ENCODE measurements at places on chromosomes 7 and 10.

DNA sequence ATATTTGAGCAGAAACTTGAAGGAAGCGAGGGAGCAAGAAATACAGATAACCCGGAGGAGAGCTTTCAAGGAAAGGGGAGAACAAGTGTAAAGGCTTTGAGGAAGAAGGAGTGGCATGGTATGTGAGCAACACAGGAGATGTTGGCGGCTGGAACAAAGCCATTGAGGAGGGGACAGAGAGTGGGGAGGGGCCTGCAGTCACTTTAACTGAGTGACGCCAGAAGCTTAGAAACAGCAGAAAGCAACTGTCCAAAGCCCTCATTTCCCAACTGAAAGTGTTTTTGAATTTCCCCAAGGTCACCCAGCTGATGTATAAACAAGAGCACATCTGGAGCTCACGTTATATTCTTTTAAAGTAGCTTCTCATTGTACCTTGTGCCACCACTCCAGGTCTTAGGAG, 19.1 kb downstream of the AUTS2 start:
- DNase-seq: no peak

DNA sequence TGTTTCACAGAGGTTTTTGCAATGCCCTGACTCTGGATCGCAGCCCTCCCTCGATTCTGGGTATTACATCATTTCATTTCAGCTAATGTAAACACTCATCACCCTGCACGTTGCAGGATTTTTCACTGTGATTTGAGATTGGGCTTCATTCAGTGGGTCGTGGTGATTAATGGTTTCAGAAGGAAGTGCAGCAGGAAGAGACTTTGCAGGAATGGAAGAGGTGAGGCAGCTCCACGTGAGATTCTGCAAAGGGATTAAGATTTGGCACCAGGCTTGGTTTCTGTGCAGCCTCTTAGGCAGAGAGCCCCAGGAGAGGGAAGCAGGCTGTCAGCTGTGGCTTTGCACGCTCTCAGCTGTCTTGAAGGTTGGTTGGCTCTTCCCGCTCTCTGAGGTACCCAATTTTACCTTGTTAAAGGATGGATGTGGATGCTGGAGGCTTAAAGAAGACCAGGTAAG, 95.2 kb downstream of the PLCE1 start:
- no peak for DNase-seq

GRCh38 chr10:86900955-86901354, 56.5 kb downstream of the MMRN2 start:
- no peak for DNase-seq

DNA sequence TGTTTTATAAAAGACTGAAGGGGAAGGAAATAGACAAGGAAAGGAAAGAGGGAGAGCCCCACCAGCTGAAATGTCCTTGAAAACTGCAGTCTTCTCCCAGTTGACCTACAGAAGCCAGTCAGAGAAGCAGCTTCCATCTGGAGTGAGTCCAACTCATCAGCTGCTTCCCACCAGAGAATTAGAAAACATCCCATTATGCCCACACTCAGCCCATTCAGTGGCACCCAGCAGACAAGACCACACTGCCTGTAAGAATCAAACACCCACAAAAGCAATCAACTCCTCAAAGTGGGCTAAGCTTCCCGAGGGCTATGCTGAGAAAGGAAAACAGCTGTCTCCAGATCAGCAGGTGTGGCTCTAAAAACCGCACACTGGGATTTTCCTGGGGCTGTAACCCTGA, 29.6 kb upstream of the TMEM213 start:
- no peak for DNase-seq

DNA sequence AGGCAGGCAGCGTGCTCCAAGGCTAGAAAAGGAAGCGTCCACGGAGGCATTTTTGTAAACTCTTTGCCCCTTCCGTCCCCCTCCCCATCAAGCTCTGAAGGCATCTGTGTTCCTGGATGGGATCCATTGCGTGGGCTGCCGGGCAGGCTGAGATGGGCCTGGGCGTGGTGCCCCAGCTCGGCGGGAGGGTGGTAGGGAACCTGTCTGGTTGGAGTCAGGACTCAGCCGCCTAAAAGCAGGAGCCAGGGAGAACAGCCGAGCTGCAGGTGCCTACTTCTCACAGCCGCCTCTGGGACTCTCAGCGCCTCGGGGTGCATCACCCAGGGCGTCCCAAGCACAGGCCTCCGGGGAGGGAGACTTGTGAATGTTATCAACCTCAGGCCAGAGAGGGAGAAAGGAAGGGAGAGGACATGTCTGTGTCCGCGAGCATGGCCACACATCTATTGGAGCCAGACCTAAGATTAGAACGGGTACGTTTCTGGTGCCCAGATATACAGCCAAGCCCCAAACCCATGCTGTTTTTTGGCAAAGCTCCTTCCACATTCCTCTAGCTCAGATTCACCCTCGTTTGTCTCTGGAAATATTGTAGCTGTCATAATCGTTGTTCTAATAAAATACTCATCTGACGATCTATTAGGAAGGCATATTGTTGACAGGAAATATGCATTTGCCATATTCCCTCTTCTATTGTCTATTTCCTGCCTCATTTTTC, 48.6 kb upstream of the CTBP2 start:
- DNase-seq: no peak

- no peak for DNase-seq
Observed at GRCh38 chr10:20956843-20957242, 59.7 kb upstream of the NEBL start.

- DNase-seq: no peak
Observed at GRCh38 chr7:36607721-36608095, 116.6 kb downstream of the AOAH start.

GRCh38 chr10:78301891-78302738, 268.5 kb downstream of the RPS24 start:
- DNase-seq: no peak

- no peak for DNase-seq
Observed at GRCh38 chr7:118175740-118176139, 8.2 kb upstream of the LSM8 start.

DNA sequence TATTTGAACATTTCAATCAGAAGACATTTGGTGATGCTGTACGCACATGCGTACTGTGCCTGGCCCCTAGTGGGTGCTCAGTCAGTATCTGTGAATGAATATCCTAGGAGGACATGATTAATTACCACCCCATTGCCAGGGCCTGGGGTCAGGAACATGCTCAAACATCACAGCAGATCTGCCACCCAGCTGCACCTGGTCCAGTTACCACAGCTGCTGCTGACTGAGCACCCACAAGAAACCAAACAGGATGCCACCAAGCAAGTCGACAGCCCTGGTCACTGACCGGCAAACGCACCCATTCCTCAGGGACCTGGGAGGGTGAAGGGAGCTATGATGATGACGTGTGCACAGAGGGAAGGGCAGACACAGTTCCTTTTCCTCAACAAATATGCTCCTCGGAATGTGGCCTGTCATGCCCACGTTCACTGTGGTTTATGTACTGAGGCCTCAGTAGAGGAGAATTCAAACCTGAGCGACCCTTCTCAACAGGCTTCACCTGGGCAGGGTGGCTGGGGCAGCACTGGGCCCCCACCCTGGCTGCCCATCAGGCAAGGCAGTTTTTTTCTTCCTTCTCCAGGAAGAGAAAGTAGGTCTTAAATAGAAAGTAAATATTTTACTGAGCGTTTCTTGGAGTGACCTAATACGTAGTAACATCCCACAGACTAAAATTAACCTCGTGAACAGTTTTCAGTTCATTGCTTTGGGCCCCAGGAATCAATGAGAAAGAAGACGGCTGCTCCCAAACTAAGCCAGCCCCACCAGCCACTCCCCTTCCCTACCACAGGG, 13.4 kb downstream of the CTBP2 start:
- DNase-seq: no peak

- no peak for DNase-seq
Observed at GRCh38 chr10:113125612-113126011, 175.6 kb downstream of the TCF7L2 start.

DNA sequence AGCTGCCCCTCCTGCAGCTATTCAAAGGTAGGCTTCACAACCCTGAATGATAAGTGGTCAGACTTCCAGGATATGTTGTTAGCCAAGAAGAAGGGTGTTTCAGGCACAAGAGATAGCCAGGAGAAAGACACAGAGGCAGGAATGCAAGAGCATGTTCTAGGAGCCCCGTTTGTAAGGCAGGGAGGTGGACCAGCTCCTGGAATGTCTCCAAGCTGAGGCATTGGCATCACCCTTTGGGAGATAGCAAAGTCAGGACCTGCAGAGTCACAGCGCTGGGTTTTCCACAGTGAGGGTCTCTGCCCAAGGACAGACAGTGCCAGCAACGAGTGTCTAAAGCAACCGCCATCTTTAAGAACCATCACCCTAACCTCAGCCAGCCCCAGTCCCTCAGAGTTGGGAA, 484.5 kb upstream of the ZMIZ1 start:
- DNase-seq: no peak

GRCh38 chr10:100897976-100898375, 14.8 kb upstream of the SLF2 start:
- no peak for DNase-seq

DNA sequence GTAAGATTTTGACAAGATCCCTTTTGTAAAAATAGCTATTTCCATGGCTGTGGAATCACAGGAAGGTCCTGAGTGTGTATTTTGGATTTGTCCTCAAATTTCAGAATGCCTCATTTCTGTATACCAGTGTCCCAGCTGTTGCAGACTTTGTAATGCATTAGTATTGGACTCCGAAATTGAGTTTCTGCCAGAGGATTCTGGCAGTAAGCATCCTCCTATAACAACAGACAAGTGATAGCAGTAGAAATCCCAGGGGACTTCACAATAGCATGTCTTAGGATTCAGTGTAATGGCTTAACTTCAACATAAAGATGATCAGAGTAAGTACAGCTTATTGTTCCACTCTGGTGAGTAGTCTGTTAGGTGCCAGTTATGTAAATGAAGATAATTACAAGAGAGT, 104.6 kb downstream of the FOXP2 start:
- DNase-seq: no peak

- DNase-seq: no peak
Observed at GRCh38 chr10:100566561-100566960, 30.8 kb downstream of the HIF1AN start.

- no peak for DNase-seq
Observed at GRCh38 chr10:104540181-104540580, 100.9 kb upstream of the SORCS3 start.

DNA sequence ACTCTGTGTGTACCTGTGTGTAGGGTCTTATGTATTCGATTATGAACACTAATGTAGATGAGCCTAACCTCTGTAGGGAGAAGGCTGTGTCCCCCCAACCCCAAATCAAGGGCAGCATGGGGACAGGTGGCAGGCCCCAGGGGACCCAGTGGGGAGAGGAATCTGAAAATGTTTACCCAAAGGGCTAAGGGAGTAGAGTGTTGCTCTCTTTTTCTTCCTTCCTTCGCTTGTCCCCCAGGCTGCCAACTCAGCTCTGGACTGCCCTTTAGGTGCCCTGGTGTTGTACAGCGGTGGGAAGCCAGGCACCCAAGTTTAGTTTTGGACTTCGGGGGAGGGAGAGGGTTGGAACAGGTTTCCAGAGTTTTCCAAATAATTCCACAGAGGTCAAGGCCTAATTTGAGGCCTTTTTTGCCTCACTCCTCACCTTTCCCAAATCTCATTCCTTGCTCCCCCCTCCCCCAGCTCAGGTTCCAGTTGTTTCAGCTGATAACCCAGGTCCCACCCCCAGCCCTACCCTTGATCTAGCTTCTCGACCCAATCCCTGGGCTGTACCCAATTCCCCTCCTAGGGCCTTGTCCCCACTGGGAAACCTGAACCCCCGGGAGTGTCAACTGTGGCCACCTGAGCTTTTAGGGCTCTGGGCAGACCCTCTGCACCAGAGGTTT, 9.1 kb upstream of the PAX2 start:
- DNase-seq: no peak

- DNase-seq: no peak
Observed at GRCh38 chr10:13946209-13946460, 359.4 kb downstream of the PRPF18 start.

DNA sequence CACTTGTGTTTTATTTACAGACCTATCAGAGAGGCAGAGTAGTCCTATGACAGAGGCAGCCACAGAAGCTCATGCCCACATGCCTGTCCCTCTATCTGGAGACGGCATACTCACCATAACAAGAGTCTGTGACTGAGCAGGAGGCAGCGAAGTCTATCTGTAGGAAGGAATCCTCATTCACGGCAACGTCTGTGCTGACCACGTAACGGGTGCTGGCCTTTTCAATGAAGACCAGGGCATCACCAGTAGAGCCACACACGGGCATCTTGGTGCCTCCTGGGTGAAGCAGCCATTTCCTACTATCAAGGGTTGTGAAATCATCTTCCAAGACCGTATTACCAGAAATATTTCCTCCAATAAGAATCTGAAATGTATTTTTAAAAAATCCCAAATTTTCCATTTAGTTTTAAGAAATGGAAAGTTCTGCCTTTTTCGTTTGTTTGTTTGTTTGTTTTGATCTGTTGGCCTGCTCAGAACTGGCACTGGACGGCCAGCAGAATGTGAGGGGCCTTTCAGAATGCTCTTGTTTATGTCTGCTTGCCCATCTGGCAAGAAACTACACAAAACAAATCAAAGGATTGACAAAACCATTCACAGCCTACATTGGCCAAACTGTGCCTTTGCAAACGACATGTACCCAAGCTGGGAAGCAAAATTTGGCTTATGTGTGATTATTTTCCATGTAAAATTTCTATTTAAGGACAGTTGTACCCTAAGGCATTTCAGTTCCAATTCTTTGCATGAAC, 93.1 kb upstream of the SLC26A5 start:
- no peak for DNase-seq

GRCh38 chr10:77228559-77228958, 409.0 kb downstream of the KCNMA1 start:
- no peak for DNase-seq

GRCh38 chr10:66472156-66472555, 453.7 kb upstream of the LRRTM3 start:
- DNase-seq: no peak

DNA sequence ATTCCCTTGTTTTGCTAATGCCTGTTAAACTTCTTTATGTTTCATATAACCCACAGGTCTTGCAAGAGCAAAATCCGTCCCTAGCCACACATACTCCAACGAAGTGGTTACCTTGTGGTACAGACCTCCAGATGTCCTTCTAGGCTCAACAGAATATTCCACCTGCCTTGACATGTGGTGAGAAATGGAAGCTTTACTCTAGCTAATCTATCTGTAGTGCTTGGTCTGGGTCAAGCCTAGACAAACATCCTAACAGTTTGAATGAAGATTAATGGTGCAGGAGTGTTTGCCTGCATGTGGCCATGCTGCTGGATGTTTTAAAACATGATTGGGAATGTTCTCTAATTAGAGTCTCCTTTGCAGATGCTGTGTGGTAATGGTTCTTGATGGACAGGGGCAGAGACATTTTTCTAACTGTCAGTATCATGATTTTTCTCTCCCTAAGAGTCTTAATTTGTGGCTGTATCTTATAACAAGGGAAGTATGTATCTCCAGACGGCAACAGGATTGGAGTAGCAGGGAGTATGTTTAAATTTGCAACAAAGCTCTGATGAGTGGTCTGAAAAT, 308.5 kb upstream of the FZD1 start:
- no peak for DNase-seq

DNA sequence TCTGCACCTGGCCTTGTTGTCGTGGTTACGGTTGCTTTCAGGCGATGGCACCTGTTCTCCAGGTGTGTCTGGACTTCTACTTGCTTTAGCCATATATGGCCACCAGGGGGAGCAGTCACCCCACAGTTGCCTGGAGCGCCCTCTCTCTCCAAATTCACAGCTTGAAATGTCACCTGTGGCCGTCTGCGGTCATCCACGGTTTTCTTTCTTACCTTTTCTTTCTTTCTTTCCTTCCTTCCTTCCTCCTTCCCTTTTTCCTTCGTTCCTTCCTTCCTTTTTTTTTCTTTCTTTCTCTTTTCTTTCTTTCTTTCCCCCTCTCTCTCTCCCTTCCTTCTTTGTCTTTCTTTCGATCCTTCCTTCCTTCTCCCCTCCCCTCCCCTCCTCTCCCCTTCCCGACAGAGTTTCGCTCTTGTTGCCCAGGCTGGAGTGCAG, 150.5 kb upstream of the VKORC1L1 start:
- DNase-seq: peak; percentile 34

GRCh38 chr10:47067949-47068940, 157.0 kb downstream of the PTPN20 start:
- DNase-seq: no peak
